ENCODE measurements at places on chromosomes 16 and 17.

- peak; percentile 42 for DNase-seq
Measured at GRCh38 chr16:46929378-46930332, 43.8 kb downstream of the DNAJA2 start.

DNA sequence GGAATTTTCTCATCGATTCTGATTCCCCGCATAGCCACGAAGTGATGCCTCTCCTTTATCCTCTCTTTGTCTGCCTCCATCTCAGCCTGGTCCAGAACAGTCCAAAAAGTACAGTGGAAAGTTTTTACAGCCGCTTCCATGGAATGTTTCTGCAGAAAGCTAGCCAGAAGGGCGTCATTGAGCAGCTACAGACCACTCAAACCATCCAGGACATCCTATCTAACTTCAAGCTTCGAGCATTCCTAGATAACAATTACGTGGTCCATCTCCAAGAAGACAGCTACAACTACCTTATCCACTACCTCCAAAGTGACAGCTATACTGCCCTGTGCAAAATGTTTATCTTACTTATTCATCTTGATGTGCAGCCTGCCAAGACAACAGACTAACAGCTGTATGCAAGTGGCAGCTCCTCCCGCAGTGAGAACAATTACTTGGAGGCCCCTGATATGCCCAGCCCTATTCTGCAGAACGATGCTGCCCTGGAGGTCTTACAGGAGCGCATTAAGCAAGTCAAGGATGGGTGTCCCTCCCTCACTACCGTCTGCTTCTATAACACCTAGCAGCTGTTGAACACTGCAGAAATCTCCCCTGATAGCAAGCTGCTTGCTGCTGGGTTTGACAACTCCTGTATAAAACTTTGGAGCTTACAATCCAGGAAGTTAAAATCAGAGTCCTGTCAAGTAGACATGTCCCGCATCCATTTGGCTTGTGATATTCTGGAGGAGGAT, 38.9 kb downstream of the SLFN12L start:
- DNase-seq, result no peak

- no peak for DNase-seq
Measured at GRCh38 chr16:22220069-22220440, 14.0 kb downstream of the EEF2K start.

- no peak for DNase-seq
Measured at GRCh38 chr17:61485067-61485775, 33.0 kb downstream of the TBX4 start.

DNA sequence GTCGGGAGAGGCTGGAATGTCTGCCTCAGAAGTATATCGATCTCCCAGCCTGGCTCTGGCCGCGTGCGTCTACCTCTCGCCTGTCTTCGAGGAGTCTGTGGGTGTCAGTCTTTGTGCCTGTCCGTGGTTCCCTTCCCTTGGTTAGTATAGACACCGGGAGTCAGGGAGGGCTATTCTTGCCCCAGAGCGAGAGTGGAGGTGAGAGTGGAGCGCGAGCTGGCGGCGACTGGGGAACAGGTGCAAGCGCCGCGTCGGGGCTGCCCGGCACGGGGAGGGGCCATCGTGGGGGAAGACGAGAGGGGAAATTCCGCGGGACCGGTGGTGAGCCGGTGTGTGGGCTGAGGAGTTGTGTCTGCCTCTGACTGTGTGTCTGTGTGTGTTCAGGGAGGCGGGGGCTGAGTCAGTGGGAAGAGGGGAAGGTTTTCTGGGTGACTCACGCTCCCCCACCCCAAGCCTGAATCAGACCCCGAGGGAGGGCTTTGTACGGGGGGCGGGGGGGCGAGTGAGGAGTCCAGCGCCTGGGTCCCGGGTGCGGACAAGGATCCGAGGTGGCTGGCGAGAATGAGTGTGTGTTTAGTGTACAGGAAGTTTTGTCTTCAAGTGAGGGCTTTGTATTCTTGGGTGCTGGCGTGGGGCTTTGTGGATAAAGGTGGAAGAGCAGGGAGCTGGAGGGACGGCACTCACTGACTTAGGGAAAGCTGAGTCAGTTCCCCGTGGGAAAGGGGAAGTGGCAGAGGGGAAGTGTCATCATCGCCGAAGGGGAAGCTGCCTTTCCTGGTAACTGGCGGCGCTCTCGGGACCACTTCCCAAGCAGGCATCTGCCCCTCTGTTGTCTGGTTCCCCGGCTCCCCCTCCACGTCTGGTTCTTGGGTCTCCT, 8.6 kb downstream of the KDM6B start:
- DNase-seq, result peak; percentile 78

- no peak for DNase-seq
Measured at GRCh38 chr17:73956595-73957465, 246.6 kb upstream of the RPL38 start.

GRCh38 chr17:80717720-80718083, 173.1 kb downstream of the RPTOR start:
- DNase-seq, result no peak

GRCh38 chr16:935684-936083, 35.1 kb downstream of the LMF1 start:
- no peak for DNase-seq

GRCh38 chr16:81836279-81837054, 57.4 kb downstream of the PLCG2 start:
- DNase-seq, result no peak

- no peak for DNase-seq
Measured at GRCh38 chr17:33258296-33258695, 34.8 kb downstream of the ASIC2 start.

GRCh38 chr17:46789610-46790009, 28.9 kb downstream of the WNT3 start:
- DNase-seq, result no peak

DNA sequence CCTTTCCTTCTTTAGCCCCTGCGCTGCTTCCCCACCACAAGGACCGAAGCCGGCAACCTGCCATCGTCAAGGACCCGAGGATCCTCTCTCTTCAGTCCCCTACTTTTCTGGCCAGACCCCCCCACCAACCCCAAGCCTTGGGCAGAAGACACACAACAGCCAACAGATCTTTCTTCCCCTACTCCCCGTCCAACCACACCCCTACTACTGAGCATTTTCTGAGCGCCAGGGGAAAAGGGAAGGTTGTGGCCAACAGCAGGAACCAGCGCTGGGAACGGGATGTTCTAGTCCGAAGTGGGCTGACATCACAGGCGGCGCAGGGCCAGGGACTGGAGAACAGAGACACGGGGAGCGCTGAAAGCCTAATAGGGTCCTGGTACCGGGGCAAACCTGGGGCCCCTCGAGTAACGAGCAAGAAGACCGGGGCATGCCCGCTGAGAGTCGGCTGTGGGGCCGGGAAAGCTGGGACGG, 528 bp downstream of the PER1 start:
- DNase-seq, result no peak

DNA sequence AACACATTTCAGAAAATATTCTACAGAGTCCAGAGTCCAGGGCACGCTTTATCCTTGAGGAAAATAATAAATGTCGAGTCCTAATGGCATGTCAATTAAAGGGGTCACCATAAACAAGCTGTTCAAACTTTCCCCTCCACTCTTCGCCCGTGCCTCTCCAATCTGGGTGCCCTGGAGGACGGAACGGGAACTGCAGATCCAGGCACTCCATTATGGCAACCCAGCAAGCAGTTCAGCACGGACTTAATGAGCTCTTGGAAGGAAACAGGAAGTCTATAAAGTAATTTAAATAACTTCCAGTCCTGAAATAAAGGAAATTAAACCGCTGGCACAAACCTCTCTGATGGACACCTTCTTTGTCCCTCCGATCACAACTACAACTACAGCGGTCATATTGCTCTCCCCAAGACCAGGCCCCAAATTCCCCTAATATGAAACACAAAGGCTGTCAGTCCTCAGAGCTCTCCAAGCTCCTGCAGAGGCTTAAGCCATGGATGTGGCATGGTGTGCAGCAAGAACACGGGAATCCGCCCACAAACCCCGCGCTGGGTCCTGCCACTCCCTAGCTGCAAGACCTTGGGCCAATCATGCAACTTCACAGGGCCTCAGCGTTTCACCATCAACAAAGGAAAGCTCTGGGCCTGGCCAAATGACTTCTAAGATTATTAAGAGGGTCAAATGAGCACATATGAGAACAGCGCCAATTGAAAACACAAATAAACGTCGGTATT, 52.6 kb downstream of the ZFHX3 start:
- no peak for DNase-seq

DNA sequence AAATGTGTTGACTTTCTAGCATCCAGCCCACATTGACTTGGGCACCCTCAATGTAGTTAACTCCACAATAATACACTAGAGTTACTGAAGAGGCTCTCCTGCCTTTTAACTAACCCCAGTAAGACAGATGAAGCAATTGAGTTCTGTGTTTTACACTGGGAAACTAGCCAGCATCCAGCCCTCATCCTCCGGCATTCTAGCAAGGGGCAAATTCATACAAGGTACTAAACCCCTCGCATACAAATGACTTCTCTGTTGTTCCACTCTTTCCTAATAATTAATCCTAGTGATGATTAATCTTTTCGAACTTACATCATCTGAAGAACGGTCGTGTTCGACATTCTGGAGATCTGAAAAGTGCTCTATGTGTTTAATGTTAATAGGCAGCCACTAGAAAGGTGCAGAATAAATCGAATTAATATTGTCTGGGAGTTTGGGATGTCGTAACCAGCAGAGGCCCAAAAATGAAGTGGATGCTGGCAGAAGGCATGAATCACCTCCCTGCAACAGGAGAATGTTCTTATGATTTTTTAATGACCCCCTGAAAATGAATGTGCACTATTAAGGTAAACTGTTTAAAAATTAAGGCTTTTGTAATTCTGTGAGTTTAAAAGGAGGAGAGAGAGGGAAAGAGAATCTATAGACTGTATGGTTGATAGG, 249.4 kb downstream of the SNX29 start:
- no peak for DNase-seq

DNA sequence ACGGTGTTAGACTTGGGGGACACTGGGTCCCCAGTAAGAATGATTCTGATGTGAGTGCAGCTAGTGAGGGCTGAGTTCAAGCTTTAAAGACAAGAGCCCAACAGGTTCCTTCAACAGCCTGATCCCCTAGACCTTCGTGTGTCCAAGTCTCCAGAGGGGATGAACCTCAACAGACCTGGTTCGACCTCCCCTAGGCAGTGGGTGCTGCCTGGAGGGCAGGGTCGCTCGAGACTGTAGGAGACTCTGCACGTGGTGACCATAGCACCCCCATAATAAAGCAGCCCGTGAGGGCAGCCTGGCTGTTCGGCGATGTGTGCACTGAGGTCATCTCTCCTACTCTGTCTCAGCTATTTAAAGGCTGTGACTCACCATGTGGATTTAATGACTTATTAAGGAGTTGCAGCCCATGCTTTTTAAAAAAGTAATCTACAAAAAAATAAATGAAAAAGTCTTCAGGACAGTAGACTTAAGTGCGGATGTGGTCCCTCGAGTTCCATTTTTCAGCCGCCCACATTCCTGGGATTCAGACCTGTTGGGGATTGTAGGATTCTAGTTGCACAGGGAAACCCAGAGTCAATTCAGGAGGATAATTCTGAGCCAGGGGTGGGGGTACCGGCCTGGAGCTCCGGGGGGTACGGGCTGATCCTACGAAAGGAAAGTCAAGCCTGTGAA, 23.4 kb upstream of the METRNL start:
- DNase-seq, result no peak

- DNase-seq, result no peak
Measured at GRCh38 chr16:12092544-12092921, 116.0 kb downstream of the SNX29 start.

DNA sequence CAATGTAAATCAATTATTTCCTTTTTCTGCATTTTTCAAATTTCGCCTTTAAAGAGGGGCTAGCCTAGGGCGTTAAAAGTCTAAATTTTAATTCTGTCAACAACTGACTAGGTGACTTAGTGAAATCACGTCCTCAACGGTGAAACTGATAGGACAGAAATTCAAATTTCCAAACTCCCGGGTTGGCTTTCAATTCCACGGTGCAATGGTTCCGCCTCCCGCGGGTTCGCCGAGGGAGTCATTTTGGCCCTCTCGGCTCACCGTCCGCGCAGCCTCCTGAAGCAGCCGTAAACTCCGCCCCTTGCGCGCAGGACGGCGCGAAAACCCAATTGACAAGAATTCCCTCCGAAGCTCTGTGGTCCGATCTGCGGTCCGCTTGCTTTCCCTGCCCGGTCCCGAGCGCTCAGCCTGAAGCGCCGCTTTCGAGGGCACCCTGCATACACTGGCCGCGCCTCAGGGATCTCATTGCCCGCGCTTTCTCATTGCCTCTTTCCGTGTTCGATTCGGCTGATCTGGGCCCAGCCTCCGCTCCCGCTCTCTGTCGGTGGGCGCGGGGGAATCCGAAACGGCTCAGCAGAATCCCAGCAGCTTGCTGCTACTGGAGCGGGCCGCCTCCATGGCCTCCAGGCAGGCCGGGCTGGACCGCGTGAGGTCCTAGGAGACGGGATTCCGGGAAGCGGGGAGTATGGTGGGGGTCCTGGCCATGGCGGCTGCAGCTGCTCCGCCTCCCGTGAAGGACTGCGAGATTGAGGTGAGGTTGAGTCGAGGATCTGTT, at the start of gene ATAD5:
Gene ATAD5 (plus strand): TSS at position 304 of the 775 bp plus-strand sequence. CDS start 382 bp downstream, at position 686.
- DNase-seq, result peak; percentile 84

GRCh38 chr16:85665929-85666328, 22.8 kb downstream of the GINS2 start:
- no peak for DNase-seq

- no peak for DNase-seq
Measured at GRCh38 chr17:57044976-57045867, 39.8 kb upstream of the AKAP1 start.

DNA sequence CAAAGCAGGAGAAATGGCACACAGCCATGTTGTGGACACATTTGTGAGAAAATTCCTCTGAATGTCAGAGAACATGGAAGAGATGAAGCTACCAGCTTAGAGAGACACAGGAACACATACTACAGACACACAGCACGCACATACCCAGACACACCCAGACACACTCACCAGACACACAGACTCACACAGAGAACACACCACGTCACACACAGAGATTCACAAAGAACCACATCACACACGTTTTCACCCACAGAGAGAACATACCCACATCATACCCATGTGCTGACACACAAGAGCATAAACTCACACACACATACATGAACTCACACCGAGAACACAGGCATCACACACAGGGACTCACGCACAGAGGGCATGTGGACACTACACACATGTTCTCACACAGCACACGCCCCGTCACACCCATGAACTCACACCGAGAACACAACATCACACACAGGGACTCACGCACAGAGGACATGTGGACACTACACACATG, 124.9 kb downstream of the METRNL start:
- DNase-seq, result no peak

DNA sequence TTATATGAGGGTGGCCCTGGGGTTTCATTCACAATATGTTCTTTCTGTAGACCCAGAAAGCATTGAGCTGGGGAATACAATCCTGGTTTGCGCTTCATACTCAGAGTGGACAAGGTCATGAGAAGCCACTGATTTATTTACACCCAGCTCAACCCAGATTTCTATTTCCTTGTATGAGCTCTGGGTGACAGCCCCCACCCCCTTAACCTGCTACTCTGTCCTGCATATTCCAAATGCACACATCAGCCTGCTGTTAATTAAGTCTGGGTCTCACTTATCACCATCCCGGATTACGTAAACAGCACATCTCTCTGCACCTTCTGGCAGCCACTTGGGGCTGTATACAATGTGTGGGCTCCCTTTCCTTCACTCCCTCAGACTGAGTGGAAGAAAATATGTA, 102.4 kb downstream of the DNAH9 start:
- no peak for DNase-seq
